Panc1 (cell line): ENCODE measurements at places on chromosomes 11 and 22.

DNA sequence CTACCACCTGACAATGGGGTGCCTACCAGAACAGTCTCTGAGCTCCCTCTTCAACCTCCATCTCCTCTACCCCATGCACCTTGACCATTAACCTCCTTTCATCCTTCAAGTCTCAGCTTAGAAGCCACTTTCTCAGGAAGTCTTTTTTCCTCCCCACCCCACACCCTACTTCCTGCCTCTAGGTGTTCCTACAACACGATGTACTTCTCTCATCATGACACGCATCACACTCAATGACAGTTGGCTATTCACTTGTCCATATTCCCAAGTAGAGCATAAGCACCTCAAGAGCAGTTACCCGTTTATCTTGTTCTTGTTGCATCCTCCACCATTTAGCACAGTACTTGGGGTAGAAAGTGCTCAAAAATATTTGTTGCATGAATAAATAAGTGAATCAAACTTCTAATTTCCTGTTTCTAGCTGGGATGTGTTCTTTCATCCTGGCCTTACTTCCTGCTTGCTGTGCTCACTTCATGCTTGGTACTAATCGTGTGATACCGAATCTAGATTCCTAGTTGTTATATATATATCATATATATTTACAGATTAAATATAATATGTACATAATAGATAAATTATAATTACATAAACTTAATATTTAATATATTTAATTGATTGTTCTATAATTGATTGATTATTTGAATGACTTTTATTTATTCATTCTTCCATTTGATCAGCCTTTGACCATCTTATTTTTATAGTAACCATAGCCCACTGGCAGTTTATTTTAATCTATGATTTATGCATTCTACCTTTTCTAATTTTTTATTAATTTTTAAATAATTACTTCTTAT is 177.5 kb upstream of the TMEM45B start:
- no peak overlapping the region for H3K4me3 ChIP-seq
- DNase-seq = no peak
- peaks cover 14% of the 10 kb centered on the region for H3K4me1 ChIP-seq
- H3K36me3 ChIP-seq = no peaks in the 10 kb centered on the region
- H3K27me3 ChIP-seq = no peaks in the 10 kb centered on the region

DNA sequence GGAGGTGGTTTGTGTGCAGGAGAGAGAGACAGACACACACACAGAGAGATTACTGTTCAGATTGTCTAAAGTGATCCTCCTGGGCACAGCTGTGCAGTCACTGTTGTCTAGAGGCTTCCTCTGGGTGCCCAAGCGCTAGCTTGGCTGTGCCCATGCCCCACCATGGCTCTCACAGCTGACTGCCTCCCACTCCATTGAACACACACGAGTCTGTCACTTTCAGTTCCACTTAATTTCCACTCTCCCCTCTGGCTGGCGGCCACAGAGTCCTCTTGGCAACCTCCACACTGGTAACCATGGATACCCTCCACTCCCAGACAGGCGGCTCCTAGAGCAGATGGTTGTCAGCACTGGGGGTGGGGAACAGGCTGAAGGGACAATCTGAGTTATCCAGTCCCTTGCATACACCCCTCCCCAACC is 29.1 kb downstream of the MAP6 start:
- H3K4me3 ChIP-seq = no peak overlapping the region
- no peak for DNase-seq
- H3K27ac ChIP-seq = no peak overlapping the region
- H3K27me3 ChIP-seq = peaks cover 11% of the 10 kb centered on the region; the same call in 1 of the 2 replicates
- H3K36me3 ChIP-seq = no peaks in the 10 kb centered on the region

DNA sequence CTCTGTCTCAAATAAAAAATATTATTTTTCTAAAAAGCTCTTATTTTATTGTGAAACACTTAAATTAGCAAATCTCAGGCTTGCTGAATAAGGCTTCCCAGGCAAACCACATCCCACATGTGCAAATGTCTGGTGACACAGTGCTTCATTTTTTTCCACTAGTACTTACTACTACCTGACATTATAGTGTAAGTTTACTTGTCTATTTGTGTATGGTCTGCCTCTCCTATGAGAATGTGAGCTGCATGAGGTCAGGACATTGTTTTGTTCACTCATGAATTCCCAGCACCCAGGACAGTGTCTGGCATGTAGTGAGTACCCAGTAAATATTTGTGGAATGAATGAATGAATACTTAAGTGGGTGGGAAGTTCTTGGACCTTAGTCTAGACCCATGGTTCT is 103.1 kb downstream of the PTPRJ start:
- no peak overlapping the region for H3K27ac ChIP-seq
- peaks cover 25% of the 10 kb centered on the region for H3K4me1 ChIP-seq
- no peak overlapping the region for H3K4me3 ChIP-seq
- no peak for DNase-seq
- H3K27me3 ChIP-seq = no peaks in the 10 kb centered on the region
- no peaks in the 10 kb centered on the region for H3K36me3 ChIP-seq

- no peaks in the 10 kb centered on the region; the same call in 1 of the 2 replicates for H3K36me3 ChIP-seq
- no peak overlapping the region for H3K27ac ChIP-seq
- no peak overlapping the region for H3K4me3 ChIP-seq
- DNase-seq = no peak
- peaks cover 6% of the 10 kb centered on the region; the same call in 1 of the 2 replicates for H3K4me1 ChIP-seq
These were observed 4.8 kb upstream of the VPS11 start for GRCh38 chr11:119062779-119063178.

DNA sequence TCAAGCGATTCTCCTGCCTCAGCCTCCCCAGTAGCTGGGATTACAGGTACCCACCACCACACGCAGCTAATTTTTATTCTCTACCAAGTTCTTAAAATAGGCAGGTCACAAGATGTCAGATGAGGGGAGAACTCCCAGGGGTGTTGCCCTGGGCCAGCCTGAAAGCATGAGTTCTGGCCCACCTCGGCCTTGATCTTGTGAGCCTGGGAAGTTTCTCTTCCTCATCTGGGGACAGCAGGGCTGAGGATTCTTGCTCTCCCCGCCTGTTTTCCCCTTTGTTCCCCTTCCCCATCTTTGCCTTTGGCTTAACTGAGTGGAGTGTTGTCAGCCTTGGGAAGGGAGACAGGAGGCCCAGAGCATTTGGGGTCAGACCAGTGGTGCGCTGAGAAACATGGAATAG is 3.5 kb downstream of the PDXP start:
- no peak for DNase-seq
- H3K4me1 ChIP-seq = peaks cover 17% of the 10 kb centered on the region
- H3K27me3 ChIP-seq = no peaks in the 10 kb centered on the region
- H3K36me3 ChIP-seq = no peaks in the 10 kb centered on the region
- no peak overlapping the region for H3K27ac ChIP-seq
- no peak overlapping the region for H3K4me3 ChIP-seq

DNA sequence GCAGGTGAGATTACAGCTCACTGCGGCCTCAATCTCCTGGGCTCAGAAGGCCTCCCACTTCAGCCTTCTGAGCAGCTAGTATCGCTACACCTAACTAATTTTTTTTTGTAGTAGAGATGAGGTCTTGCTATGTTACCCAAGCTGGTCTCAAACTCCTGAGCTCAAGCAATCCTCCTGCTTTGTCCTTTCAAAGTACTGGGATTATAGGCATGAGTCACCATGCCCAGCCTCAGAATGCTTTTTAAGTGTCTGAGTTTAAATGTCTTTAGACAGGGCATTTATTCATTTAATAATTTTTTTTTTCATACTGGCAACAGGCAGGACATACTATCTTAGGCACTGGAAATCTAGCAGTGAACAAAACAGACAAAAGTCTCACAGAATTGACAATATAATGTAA is 27.7 kb downstream of the LRP4 start:
- no peak for DNase-seq
- no peak overlapping the region for H3K4me3 ChIP-seq
- H3K27ac ChIP-seq = no peak overlapping the region
- H3K27me3 ChIP-seq = no peaks in the 10 kb centered on the region
- no peaks in the 10 kb centered on the region for H3K4me1 ChIP-seq

GRCh38 chr11:76771446-76772099 is 11.6 kb upstream of the TSKU start:
- peaks cover 27% of the 10 kb centered on the region for H3K4me1 ChIP-seq
- H3K4me3 ChIP-seq = no peak overlapping the region
- no peaks in the 10 kb centered on the region for H3K36me3 ChIP-seq
- H3K27me3 ChIP-seq = no peaks in the 10 kb centered on the region

DNA sequence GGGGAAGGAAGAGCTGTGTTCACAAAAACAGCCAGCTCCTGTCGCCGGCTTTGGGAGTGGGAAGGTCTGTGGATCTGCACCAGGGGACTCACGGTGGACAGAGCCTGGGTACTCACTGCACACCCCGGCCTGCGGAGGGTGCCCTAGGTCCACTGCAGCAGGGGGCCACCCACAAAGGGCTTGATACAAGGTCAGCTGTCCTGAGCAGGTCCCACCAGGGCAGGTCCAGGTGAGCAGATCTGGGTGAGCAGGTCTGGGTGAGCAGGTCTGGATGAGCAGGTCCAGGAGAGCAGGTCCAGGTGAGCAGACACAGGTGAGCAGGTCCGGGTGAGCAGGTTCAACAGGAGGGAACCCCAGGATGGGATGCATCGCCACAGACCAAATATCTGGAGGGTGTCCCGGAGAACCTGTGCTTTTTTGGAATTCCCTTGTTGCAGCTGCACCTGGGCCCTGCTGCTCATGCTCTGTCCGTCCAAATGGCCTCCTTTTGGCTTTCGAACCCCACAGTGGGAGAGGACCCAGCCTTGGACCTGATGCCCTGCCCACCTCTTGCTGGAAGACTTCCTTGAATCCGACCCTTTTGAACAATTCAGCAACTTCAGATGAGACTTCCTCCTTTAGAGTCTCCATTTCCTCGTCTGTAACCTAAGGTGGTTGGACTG is 485.3 kb downstream of the TBC1D22A start:
- DNase-seq = no peak
- H3K27me3 ChIP-seq = no peaks in the 10 kb centered on the region; the same call in 1 of the 2 replicates
- no peaks in the 10 kb centered on the region for H3K4me1 ChIP-seq
- H3K36me3 ChIP-seq = no peaks in the 10 kb centered on the region
